Mesothelial cell of epicardium (in vitro differentiated cells): ENCODE measurements at places on chromosomes 6 and 20. TPM values are rescaled to one million over a fixed set of nuclear protein-coding genes. Genes with fewer than 3 reads are reported as not detected.

GRCh38 chr6:17983730-17984129 lies 3.7 kb downstream of the KIF13A start:
- DNase-seq: no peak

- DNase-seq: no peak
These were observed 65.2 kb downstream of the HFE start for GRCh38 chr6:26152226-26153101.

Gene KCNS1
- 0.09 TPM in 1 of 3 replicates, not detected in the others for total RNA-seq

GRCh38 chr6:46276576-46277142 lies 105.9 kb upstream of the ENPP5 start:
- DNase-seq: no peak

DNA sequence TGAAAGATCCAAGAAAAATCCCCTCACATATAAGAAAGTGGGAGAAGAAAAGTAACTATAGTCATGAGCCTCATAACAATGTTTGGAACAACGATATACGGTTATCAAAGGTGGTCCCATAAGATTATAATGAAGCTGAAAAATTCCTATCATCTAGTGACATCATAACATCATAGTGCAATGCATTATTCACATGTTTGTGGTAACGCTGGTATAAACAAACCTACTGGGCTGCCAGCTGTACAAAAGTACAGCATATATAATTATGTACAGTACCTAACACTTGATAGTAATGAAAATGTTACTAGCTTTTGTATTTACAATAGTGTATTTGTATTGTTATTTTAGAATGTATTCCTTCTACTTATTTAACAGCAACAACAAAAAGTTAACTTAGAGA lies 240.7 kb downstream of the RNGTT start:
- no peak for DNase-seq

GRCh38 chr20:4787820-4788219 lies 66.1 kb downstream of the PRND start:
- DNase-seq: no peak

DNA sequence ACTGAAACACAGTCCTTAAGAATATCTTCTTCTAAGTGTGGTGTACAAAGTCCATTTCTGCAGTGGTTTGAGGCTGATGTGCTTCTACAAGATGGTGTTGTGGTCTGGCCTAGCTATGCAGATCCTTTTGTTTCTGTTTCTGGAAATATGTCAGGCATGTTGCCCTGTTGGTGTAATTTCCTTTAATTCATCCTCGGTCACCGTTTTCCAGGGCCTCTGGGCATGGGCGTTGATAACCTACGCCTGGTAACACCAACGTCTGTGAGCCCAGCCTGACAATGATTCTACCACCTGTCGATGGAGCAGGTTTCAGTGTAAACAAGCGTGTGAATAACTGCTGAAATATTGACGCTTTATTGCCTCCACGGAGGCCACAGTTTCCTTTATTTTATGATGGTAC lies 33.3 kb upstream of the AFDN start:
- no peak for DNase-seq

Gene SLC22A16
- not detected in 3 replicates for total RNA-seq

Gene ZBTB9
- 9.6 to 10.2 TPM (median 10.0 TPM) in 3 replicates for total RNA-seq

GRCh38 chr6:142537612-142538478 lies 236.0 kb downstream of the ADGRG6 start:
- no peak for DNase-seq

Gene CFB
- 1.4 to 2.4 TPM (median 1.8 TPM) in 3 replicates for total RNA-seq

Gene NFATC2
- total RNA-seq: 13.1 to 14.0 TPM (median 14.0 TPM) in 3 replicates

GRCh38 chr20:8097307-8097706 lies 34.8 kb upstream of the PLCB1 start:
- no peak for DNase-seq

GRCh38 chr6:115972679-115973078 lies 88.0 kb downstream of the FRK start:
- no peak for DNase-seq

GRCh38 chr6:75427329-75427728 lies 66.3 kb downstream of the FILIP1 start:
- DNase-seq: no peak
